ENCODE measurements at places on chromosomes 2 and 18.

DNA sequence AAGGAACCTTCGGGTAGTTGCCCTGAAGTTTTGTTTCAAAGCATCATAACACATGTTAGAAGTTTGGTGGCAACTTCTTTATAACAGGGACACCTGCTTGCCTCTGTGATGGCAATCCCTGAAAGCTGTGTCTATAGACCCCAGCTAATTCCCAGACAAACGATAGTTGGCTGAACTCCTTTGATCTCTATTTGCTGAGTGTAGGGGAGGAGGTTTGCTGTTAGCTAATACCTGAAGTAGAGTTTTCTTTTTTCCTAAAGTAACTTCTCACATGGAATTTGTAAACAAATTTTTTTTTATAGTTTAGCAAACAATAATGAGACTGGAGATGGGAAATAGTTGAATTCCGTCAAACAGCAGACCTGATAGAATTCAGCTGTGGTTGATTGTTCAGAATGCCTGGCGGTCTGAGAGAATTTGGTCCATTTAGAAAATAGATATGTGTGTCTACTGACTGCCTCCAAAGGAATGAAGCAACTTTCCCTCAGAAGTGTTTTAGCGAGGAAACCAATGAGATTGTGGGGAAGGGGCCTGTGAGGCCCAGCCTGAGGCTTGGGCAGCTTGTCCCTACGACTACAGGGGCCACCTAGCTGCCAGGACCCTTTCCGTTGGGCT lies 123.5 kb upstream of the EPAS1 start:
- no peak for DNase-seq

GRCh38 chr2:108404784-108405397 lies 27.1 kb downstream of the SULT1C4 start:
- no peak for DNase-seq

GRCh38 chr18:2526329-2526728 lies 45.0 kb downstream of the METTL4 start:
- no peak for DNase-seq

DNA sequence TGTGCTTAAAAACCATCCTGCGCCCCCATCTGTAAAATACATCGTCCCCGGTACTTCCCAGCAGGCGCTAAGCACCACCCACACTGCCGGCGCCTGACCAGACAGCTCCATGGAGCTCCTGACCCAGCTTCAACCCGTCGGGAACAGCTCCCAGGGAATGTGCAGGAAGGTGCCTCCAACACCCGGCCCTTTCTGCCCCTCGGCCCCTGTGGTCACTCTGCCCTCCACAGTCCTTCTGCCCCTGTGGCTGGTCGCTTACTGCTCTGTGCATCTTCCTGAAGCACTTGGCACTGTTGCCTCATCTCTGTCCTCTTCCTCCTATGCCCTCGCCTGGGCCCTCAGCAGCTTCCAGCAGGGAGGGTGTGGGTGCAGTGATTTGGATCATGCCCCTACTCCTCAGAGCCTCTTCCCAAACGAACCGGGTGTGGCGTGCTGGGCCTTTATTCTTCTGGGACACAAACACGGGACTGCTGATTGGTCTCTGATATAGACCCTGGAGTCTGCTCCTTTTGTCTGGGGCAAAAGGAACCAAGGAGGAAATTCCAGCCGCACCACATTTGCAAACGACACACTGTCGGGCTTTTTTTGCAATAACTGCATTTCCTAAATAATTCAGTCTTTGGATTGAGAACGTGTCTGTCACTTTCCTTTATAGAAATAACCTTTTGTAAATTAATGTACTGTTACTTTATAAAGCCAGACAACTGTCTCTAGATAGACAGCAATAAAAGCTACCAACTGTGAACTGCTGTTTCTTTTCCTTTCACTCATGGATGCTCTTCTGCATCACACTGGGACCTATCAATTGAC lies 65.9 kb downstream of the ADI1 start:
- no peak for DNase-seq

- DNase-seq, result no peak
These were observed 324.7 kb downstream of the MYCN start for GRCh38 chr2:16264931-16265540.

- DNase-seq, result no peak
These were observed 107.6 kb downstream of the DOCK10 start for GRCh38 chr2:224934526-224935188.

- DNase-seq, result no peak
These were observed 107.9 kb downstream of the KCNF1 start for GRCh38 chr2:11019614-11020013.

DNA sequence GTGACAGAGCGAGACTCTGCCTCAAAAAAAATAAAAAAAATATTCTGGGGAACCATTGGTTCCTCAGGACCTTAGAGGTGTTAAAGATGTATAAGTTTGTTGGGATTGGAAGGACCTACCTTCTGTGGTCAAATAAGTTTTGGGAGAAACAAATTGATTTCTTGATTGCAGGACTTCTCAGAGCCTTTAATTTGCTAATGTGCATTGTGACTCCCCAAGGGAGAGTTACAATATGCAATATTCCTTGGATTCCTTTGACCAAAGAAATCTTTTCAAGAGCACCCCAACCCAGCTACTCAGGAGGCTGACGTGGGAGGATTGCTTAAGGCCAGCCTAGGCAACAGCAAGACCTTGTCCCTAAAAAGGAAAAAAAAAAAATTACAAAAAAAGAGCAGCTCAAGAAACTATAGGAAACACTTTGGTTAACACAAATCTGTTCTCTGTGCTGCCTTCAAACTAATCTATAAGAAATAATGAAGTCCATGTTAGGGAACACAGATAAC lies 6.5 kb downstream of the NAGK start:
- no peak for DNase-seq

DNA sequence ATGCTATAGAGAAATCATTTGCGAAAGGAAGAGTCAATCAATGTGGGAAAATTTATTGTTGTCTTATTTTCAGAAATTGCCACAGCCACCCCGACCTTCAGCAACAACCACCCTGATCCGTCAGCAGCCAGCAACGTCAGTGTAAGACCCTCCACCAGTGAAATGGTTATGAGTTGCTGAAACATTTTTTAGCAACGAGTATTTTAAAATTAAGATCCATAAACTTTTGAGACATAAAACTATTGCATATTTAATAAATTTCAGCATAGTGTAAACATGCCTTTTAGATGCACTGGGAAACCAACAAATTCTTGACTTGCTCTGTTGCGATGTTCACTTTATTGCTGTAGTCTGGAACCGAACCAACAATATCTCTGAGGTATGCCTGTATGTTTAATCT lies 887.9 kb downstream of the DCDC2C start:
- no peak for DNase-seq

GRCh38 chr2:54041135-54041534 lies 70.3 kb upstream of the PSME4 start:
- no peak for DNase-seq

- no peak for DNase-seq
These were observed 261.0 kb upstream of the DDX18 start for GRCh38 chr2:117553448-117553847.

DNA sequence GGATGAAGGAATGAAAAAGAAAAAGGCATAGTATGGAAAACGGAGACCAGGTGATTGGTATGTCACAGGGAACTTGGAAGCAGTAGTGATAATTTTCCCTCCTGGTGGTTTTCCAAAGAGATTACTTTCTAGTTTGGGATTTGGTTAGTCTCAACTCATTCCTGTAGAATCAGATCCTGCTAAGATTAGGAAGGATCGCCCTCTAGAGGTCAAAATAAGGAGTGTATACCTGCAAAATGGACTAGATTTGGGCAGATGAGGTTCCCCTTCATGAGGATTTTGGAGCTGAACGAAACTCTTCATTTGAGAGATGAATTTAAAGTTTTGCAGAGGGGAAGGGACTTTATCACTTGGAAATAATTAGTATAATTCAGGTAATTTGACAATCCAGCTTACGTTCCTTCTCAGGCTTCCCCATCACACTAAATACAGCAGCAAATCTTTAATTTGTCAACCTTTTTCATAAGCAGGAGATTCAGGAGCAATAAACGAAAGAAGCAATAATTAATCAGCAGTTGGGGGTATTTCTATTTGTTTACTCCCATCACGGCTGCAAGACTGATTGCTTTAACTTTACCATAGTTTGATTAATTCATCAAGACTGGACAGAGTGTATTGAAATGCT lies 65.2 kb downstream of the CCDC195 start:
- DNase-seq, result no peak

DNA sequence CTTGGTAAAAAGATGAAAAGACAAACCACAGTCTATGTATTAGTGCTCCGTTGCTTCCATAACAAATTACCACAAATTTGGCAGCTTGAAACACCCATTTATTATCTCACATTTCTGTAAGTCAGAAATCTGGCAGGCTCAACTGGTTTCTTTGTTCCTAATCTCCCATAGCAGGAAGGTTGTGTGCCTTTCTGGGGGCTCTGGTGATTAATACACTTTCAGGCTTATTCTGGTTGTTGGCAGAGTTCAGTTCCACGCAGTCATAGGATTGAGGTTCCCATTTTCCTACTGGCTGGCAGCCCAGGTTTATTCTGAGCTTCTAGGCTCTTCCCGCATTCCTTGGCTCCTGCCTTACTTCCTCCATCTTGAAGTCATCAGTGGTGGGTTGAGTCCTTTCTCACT lies 189.3 kb downstream of the ANAPC1 start:
- DNase-seq, result no peak

GRCh38 chr2:241217320-241218031 lies 29.0 kb downstream of the ANO7 start:
- DNase-seq, result no peak

DNA sequence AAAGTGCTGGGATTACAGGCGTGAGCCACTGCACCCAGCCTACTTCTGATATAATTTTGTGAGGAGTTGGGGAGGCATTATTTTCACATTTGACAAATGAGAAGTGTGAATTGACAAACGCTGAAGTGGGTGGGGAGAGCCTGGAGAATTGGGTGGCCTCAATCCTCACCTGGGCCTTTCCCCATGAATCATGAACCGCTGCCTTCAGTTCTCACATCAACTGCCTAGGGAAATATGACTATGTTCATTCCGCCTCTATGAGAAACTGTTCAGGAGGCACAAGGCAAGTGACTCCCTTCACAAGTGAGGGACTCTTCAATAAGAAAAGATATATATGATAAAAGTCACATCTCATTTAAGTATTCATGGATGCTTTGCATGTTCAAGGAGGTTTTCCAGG lies 96.6 kb upstream of the RND3 start:
- no peak for DNase-seq

DNA sequence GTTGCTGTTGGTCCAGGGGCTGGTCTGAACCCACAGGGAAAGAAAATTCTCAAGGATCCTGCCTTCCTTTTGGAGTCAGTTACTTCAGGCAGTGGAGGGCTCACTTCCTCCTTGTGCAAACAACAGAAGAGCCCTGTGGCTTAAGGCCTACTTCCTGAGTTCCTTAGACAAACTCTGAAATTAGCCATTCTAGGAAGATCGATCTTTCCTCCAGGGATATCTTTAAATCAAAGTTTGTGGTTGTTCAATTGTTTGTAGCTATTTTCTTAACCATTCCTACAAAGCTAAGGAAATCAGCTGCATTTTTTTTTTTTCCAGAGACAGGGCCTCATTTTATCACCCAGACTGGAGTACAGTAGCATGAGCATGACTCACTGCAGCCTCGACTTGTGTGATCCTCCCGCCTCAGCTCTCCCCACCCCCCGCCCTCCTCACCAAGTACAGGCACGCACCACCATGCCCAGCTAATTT lies 156.0 kb downstream of the TANC1 start:
- no peak for DNase-seq

DNA sequence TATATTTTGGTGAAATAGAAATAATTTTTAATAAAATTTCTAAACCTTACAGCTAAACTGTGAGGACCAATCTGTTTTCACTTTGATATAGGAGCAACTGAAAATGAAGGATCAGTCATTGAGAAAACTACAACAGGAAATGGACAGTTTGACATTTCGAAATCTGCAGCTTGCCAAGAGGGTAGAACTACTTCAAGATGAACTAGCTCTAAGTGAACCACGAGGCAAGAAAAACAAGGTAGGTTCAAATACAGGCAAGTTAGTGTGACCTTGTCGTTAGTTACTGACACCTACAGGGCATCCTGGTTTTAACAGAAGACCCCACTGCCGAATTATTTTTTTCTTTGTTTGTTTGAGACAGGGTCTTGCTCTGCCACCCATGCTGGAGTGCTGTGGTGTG lies 75.5 kb upstream of the STON1 start:
- DNase-seq, result no peak

DNA sequence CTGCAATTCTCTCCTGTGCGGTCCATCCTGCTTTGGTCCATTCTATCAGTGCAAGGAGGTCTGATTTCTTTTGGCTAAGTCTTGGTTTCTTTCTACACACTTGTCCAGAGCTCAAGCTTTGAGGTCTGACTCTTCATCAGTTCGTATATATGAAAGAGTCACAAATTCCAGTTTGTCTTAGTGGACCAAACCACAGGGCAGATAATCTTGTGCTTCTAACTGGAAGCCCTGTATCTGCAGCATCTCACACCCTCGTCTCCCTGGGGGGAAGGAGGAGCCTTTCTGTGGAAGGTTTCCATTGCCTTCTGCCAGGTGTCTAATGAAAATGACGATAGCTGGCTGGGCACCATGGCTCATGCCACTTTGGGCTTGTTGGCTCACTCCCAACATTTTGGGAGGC lies 148.5 kb downstream of the SPP2 start:
- DNase-seq, result no peak

GRCh38 chr2:1046067-1046466 lies 95.4 kb downstream of the SNTG2 start:
- DNase-seq, result no peak

- DNase-seq, result no peak
These were observed 475.2 kb upstream of the UBE2E3 start for GRCh38 chr2:180505203-180505602.

- DNase-seq, result no peak
These were observed 74.7 kb downstream of the KIAA2012 start for GRCh38 chr2:202147775-202148174.

DNA sequence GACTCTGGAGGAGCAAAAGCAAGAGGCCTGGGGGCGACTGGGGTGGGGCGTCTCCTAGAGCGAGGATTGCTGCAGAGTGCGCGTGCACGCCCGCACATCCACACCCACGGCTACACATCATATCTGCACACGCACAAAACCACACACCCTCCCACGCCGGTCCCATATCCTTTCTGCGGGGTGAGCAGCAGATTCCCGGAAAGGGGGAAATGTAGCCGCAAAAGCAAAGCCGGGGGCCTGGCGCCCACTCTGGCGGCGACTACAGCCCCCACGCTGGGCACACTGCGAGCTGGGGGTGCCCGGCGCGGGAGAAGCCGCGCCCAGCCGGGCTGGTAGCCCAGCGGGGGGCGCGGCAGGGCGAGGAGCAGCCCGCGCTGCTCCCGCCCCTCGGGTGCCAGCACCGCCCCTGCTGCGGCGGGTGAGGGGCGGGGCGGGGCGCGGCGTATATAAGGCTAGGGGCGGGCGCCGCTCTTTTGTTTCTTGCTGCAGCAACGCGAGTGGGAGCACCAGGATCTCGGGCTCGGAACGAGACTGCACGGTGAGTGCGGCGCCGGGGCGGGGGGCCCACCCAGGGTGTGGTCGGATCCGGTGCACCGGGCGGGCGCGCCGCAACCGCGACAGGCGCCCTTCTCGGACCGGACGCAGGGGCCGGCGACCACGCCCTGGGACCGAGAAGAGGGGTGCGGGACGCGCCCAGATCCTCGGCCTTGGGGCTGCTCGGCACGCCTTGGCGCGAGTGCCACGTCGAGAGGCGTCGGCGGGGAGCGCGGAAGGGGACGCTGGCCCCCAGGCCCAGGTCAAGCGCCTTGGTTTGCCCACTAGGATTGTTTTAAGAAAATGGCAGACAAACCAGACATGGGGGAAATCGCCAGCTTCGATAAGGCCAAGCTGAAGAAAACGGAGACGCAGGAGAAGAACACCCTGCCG lies at the start of gene TMSB10:
Gene TMSB10, plus strand, starts transcription at position 476 of the 927 bp plus-strand sequence.
- peak; percentile 82 for DNase-seq

GRCh38 chr18:63311118-63312018 lies 8.2 kb downstream of the BCL2 start:
- no peak for DNase-seq

All from stimulated activated CD8-positive, alpha-beta memory T cell treated with anti-CD3 and anti-CD28 coated beads, Interleukin-2, amount 100 ng/mL, for 1 hour (primary cell).